Activated CD8-positive, alpha-beta T cell treated with anti-CD3 and anti-CD28 coated beads, Interleukin-2, amount 10 ng/mL, durations not matched to agents 7 days and 5 days (primary cell): ENCODE measurements at places on chromosomes 4 and X.

DNA sequence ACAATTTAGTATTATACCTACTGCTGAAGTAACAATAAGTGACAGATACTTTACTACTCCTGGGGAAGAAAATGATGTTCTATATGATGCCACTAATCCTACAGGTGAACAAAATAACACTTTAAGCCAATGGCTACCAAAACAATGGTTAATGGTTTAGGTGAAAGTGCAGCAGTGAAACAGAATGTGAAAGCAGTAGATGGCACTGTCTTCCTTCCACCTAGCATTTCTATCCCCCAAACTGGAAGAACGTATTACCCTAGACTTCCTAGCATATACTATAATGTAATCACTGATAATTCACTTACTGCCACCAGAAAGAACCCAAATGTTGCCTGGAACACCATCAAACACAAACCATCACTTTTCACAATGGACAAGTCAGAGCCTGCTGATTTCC lies 18.9 kb upstream of the CABS1 start:
- DNase-seq, result no peak

DNA sequence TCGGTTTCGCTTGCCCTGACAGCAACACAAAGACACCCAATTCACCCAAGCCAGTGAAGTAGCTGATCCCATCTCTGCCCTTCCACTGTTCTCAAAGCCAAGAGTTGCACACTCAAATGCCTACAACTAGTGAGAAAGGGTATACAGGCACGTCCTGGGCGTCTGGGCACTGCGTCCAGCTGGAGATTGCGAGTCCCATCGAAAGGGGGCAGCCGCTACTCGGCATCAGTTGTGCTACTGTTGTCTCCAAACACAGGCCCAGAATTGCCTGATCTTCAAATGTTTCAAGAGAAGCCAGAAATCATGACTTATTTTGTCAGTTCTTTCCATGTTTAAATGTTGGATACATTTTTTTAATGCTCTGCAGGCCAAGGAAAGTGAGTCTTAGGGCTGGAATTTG lies 487.8 kb downstream of the BCOR start:
- DNase-seq, result no peak

GRCh38 chr4:87074121-87074488 lies 139.3 kb downstream of the AFF1 start:
- no peak for DNase-seq

GRCh38 chr4:47837094-47837907 lies 566 bp downstream of the CORIN start:
- DNase-seq, result peak; percentile 68

DNA sequence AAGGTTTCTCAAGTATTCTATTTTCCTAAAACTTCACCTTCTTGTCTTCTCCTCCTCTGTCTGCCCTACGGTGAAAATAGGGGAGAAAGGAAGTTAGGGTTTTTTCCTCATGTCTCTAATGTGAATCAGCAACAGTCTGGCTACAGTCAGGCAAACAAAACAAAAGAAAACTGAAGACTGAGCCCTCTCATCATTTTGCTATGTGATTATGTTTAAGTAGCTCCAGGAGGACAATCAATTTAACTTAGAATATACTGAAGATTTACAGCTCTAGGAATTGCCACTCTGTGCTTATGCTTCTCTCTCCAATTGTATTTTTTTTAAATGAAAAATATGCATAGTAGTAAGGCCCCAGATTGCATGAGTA lies 316.2 kb downstream of the GPAT3 start:
- no peak for DNase-seq

- DNase-seq, result no peak
These were observed 171.0 kb upstream of the ATOH1 start for GRCh38 chr4:93657527-93657926.

DNA sequence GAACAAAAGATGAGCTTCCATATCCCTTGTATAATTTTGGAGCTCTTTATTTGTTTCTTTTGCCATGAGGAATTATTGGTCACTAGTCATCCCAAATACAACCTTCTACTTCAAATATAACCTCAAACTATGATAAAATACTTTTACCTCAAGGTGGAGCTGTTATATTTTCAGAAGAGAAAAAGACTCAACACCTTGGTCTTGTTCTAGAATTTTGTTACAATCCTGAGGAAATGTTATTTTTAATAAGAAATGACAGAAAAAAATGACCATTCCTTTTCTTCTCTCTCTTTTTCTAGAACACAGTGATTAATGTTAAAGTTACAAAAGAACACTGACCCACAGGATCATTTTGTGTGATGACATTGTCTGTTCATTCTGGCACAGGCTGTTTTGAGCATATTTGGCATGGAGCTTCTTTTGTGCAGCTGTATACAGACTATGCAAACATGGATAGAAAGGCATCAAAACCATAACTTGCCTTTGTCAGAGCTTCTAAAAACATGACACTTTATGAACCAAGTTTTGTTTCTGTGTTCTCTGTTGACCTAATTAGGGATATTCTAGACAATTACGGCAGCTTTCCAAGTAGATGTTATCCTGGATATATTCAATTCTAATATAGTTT lies 159.6 kb upstream of the CTSO start:
- DNase-seq, result no peak

DNA sequence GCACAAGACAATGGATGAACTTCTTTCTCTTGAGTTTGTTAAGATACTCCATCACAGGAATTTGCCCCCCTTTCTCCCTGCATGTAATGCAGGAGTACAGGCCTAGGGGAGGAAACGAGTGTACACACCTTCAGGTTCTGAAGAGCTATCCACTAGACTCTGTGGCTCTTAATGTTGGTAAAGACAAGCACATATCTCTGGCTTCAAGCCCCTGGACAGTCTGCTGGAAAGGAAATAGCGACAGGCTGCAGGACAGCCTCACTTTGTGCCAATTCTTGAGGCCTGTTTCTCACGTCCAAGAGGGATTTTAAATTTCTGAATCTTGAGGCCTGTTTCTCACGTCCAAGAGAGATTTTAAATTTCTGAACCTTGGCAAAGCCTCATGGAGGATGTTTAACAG lies 87.1 kb downstream of the RLIM start:
- no peak for DNase-seq

DNA sequence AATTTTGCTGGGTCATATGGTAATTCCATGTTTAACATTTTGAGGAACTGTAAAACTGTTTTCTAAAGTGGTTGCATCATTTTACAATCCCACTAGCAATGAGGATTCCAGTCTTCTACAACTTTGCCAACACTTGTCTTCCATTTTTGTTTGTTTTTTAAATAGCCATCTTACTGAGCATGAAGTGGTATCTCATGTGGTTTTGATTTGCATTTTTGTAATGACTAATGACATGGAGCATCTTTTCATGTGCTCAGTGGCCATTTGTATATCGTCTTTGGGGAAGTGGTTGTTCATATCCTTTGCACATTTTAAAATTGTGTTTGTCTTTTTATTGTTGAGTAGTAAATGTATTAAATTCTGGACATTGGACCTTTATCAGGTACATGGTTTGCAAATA lies 94.7 kb downstream of the TMEM131L start:
- no peak for DNase-seq

- no peak for DNase-seq
These were observed 50.8 kb downstream of the LRP2BP start for GRCh38 chr4:185344743-185345538.
